Left renal pelvis (tissue), 4 donors: ENCODE measurements at places on chromosomes 6 and 20. TPM values are rescaled to one million over a fixed set of nuclear protein-coding genes. Genes with fewer than 3 reads are reported as not detected.

BPIFA1 gene
- not detected for polyA plus RNA-seq

MEI4 gene
- 1.6 TPM for polyA plus RNA-seq

IL17A gene
- polyA plus RNA-seq: not detected

TRMT6 gene
- polyA plus RNA-seq: 17.3 TPM

RAB32 gene
- 29.7 TPM for polyA plus RNA-seq

ATP9A gene
- 61.4 TPM for polyA plus RNA-seq

TNF gene
- polyA plus RNA-seq: 0.23 TPM

DNAH8 gene
- 0.15 TPM for polyA plus RNA-seq
